ENCODE measurements at places on chromosomes 7 and 10.

- DNase-seq: no peak
These were observed 186.2 kb upstream of the LYZL1 start for GRCh38 chr10:29102636-29103035.

GRCh38 chr10:29210266-29210868, 78.5 kb upstream of the LYZL1 start:
- no peak for DNase-seq

DNA sequence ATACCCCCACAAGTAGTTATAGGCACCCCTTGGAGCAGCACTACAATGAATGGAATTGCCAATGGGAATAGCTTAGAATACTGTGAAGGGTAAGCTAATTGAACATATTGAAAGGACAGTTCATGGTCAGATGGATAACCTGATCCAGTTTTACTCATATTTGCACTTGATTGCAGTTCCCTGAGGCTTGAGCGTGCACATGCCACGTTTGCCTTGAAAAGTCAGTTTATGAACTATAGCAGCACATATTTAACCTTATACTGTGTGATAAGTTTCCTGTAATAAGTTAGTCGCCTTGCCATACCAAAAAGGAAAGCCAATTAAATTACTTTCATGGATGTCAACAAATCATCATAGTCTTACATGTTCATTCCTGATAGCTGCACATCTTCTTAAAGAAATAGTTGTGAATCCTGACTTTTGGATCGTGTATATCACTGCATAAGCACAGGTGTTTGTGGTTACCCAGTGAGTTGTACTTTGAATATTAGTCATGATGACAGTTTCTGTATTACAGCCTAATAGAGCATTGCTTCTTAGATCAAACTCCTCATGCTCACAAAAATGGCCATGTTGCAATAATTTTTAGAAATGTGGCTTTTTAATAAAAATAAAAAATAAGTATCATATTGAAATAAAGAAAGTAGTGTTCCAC, 21.6 kb downstream of the DNTT start:
- no peak for DNase-seq

- DNase-seq: no peak
These were observed 97.5 kb downstream of the SKIDA1 start for GRCh38 chr10:21427804-21428481.

DNA sequence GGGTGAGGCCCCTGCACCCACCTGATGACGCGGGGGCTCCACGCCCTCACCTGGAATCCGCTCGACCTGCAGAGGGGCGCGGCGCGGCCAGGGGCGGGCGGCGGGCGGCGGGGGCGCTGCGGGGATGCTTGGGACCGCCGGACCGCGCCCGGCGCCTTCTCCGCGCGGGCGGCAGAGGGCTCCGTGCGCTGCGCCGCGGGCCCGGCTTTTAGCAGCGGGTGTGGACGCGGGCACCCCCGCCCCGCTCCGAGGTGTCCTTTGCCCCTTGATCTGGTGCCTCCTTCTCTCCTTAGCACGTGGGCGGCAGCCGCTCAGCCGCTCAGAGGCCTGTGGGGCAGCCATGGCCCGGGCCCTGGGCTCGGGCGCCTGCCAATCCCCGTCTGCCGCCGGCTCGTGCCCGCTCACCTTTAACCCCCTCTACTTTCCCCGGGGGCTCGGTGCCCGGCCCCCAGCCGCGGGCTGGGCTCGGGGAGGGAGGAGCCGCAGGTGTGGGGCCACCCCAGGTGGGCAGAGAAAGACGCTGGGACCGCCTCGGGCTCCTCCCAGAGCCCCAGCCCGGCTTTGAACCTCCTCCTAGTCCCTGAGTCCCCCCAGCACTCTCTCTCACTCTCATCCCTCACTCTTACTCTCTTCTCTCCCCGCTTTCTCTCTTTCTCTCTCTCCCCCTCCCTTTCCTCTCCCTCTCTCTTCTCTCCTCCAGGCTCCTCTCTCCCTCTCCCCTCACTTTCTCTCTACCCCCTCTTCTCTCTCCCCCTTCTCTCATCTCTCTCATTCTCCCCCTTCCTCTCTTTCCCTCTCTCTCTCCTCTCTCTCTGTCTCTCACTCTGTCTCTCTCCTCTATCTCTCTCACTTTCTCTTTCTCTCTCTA, 19.7 kb upstream of the VPS37D start:
- DNase-seq: no peak

DNA sequence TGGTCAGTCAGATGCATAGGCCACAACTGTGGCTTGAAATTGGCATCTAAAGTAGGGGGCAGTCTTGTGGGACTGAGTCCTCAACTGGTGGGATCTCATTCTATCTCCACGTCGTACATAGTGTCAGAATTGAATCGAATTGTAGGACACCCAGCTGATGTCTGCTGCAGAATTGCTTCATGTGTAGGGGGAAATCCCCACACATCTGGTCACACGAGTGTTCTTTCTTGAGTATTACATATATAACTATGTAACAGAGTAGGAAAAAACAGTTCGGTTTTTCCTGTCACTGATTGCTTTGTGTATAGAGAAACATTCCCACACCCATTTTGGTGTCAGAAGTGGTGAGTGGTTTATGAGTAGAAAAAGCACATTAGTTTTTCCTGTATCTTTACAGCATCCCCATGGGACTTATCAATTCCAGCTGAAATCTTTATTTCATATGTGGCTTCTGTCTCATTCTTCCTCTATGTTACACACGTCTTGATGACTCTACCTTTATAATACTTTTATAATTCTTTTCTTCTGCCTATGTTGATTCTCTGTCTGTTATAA, 79.4 kb upstream of the PCGF5 start:
- no peak for DNase-seq

DNA sequence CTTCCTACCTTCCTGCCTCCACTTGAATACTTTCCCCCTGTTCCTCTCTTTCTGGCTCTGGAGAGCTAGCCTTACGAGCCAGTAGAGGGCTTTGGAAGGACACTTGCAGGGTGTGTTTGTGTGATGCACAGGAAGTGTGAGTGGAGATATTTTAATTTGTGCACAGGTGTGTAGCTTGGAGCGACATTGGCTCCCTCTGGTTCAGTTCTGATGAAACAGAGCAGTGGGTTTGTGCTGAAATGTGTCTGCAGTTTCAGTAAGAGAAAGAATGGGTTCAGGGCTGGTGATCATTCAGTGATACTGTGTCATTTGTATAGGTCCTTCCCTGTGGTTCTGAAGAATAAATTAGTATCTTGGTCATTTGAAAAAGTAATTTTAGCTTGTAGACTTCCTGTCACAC, 86.9 kb downstream of the SND1 start:
- DNase-seq: no peak

DNA sequence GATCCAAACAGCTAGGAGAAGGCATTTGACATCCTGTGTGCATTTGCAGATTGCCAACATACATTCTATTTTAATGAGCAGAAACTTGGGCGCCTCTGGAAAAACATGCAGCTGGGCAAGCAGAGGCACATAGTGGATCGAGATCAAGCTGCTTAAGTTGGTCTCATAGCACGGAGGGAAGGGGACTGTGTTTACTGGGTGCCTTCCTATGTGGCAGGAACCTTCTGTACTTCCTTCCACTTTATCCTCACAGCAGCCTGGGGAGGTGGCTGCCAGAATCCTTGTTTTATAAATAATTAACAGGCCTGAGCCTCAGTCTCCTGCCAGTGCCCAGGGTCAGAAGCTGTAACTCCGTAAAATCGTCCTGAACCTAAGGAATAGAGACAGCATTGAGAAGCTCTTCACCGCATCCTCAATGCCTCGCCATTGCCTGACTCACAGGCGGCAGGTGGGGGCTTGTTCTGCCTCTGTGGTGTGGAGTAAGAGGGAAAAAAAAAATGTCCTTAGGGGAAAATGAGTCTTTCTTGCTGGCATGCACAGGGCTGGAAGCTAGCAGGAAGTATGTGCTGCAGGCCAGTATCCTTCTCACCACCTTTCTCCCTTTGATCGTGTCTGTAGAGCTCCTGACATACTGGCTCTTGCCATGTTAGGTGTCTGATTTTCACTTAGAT, 6.2 kb downstream of the VWA2 start:
- DNase-seq: peak; percentile 17

DNA sequence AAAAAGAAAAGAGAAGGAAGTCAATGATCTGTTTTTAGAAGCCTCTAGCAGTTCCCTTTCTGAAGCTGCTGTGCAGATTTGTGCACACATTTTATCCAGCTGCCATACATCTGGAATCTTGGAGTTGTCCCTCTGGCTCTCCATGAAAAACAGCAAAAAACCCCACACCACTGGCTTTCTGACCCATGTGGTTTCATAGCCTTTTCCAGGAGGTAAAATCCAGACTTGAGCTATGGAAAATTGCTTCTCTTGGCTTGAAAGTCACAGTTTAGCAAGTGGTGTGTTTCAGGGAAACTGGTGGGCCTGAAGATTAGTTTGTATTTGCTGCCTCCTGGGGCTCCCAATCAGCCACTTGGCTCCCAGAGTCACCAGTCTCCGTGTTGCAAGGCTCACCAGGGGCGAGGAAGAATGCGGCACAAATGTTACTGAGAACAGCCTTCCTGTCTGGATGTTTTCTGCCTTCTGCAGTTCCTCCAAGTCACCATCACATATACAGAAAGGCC, 50.1 kb upstream of the ADRB1 start:
- DNase-seq: no peak

GRCh38 chr7:7739204-7740036, 21.0 kb upstream of the RPA3 start:
- DNase-seq: no peak

GRCh38 chr10:84214612-84215235, 10.6 kb downstream of the LRIT2 start:
- no peak for DNase-seq

GRCh38 chr10:68618234-68618633, 58.1 kb downstream of the TET1 start:
- no peak for DNase-seq

GRCh38 chr10:32048282-32048681, 7.9 kb downstream of the KIF5B start:
- DNase-seq: no peak

DNA sequence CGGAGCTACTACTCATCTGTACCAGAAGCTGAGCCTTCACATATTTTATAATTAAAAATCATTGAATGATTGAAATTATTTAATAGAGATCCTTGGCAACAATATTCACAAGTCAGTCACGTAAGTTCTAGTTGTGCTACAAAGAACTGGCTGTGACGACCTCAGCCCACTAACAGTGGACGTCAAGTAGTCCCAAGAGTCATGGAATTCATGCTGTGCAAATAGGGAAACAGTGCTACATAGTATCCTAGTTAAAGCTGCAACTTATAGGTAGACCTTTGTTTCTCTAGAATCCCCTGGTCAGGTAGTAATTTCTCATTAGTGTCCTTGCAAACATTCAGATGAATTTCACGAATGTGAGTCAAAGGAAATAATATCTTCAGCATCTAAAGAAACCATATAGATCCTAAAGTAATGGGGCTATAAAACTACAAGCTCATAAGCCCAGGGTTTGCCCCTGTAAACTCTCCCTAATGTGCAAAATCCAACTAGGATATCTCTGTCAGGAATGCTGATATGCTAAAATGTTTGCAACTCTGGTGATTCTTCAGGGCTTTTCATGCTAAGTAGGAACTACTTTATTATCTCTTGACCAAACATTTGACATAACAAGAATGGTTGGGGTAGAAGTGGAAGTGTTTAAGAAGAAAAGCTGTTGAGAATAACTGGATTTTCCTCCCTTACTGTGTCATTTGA, 31.2 kb downstream of the CFAP69 start:
- DNase-seq: no peak

DNA sequence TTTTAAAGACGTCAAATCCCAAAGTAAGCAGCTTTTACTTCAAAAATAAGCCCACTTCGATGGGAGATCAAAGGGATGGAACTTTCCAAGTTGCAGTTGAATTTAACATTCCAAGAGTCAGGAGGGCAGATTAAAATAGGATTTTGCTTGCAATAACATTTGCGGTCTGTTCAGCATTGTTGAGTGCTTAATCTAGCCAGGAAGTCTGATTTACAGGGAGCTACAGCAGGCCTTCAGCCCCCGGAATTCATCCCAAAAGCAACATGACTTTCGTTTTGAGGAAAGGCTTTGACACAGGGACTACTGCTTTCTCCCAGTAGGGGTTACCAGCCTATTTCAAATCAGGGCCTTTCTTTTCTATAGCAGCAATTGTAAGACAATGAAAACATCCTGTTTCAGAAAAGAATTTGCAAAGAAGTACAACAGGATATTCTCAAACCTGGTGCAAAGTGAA, 279.6 kb upstream of the PITRM1 start:
- DNase-seq: no peak

DNA sequence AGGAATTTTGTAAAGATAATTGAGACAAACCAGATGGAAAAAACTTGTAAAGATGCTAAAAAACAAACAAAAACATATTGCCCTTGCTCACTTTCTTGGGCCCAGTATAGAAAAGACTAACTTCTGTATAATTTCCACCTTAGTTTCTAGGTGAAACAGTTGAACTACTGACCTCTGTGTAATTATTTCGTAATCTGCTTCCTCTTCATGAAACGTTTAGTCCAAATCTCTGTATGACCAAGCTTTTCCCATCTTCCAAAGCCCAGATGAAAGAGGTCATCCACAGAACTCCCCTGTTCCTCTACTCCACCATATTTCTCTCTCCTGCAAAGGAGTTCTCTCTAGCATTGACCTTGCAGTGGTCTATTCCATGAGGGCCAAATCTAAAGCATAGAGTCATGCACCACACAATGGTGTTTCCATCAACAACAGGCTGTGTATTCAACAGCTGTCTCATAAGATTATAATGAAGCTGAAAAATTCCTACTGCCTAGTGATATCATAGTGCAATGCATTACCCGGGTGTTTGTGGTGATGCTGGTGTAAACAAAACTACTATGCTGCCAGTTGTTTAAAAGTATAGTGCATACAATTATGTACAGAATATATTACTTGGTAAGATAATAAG, 647.6 kb downstream of the TNS3 start:
- no peak for DNase-seq

- DNase-seq: no peak
These were observed 12.7 kb upstream of the MACC1 start for GRCh38 chr7:20229646-20230500.

DNA sequence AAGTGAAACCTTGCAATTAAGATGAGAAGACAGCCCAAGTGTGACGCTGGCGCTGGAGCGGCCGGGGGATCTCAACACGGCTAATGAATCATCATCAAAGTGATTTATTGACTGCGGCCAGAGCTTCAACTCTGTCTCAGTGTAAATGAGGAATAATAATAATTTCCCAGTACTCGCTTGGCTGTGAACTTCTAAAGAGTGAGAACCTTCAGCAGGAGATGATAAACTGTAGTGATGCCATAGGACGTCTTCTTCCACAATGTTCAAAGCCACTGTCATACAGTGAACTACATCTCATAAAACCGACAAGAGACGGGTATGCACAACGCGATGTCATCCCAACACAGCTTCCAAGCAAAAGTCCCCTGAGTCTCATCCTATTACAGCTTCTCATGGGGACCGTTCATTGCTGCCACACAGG, 123.6 kb upstream of the NOBOX start:
- DNase-seq: no peak
